NCI-H774 (cell line): ENCODE measurements at places on chromosomes 11 and 22.

DNA sequence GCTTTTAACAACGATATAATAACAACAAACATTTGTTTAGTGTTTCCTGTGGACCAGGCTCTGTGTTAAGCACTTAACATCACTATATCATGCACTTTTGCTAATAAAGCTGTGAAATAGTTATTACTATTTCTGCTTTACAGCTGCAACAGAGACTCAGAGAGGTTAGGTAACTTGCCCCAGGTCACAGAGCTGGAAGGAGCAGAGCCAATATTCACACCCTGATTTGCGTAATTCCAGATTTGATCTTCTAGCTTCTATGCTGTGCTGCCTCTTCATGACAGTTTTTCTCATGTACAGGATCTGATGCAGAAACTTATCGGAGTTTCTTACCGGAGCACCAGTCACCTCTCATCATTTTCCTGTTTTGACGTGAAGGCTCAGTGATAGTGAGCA lies 33.6 kb upstream of the EHF start:
- DNase-seq, result no peak

DNA sequence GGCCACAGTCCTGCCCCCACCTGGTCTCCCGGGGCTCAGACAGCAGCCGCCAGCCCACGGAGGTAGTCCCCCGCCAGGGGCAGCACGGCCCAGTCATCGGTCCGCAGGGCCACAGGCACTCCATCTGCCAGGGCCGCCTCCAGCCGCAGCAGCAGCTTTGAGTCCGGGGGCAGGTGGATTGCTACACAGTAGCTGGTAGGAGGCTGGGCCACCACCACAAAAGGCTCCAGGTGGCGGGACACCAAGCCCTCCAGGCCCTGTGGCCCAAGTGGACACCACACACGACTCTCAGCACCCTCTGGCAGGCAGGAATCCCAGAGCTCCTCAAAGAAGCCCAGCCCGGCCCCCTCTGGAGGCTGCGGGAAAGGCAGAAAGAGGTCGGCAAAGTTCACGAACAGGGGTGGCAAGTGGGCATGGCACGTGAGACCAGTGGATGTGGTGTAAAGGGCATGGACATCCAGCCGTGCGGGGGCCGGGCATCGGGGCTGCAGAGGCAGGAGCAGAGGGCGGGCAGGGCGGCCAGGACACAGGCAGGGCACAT lies 2.9 kb downstream of the AP5B1 start:
- no peak for DNase-seq

DNA sequence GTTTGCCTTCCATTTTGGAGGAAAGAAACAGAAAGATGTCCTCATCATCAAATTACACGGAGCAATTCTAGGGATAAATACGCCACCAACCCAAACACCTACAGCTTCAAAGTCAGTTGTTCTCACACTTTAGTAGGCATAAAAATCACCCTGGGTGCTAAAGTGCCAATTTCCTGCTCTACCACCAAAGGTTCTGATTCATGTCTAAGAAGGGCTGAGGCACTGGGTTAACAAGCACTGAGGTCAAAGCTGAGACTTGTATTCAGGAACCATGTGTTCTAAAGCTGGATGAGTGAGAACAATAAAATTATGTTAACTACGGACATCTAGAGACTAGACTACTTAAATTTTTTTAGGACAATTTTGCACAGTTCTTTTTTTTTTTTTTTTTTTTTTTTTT lies 127.6 kb downstream of the MPPED2 start:
- DNase-seq, result no peak

DNA sequence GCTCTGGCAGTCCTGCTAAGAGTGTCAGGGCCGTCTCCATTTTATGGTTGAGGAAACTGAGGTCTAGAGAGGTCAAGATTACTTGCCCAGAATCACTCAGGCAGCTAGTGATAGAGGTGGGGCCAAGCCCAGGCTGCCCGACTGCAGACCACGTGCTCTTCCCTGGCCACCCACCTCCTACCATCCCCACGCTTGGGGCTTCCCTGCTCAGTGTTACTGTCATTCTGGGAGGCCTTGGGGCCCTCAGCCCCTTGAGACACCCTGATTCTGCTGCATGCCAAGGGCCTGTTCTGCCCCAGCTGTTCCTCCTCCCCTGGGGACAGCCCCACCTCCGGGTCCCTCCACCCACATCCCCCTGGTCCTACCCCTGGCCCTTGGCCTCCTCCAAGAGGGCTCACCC lies 17.2 kb upstream of the TAB1 start:
- no peak for DNase-seq

- DNase-seq, result no peak
These were observed 14.5 kb downstream of the CTNND1 start for GRCh38 chr11:57776031-57776521.

DNA sequence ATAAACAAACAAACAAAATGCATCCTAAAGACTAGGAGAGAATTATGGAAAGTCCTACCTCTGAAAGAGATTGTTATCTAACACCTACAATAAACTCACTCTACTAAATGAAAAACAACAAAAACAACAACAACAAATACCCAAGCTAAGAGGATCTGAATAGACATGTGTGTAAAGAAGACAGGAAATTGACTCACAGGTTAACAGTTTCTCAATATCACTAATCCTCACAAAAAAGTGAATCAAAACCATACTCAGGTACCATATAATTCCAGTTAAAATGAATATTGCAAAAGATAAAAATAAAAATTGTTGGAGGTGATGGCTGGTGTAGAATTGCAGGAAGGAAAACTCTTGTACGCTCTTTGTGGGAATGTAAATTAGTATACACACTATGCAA lies 110.4 kb upstream of the TOP3B start:
- DNase-seq, result no peak

GRCh38 chr11:43021466-43021865 lies 290.3 kb upstream of the API5 start:
- DNase-seq, result no peak

- DNase-seq, result no peak
These were observed 10.5 kb downstream of the MCAM start for GRCh38 chr11:119306373-119306890.

DNA sequence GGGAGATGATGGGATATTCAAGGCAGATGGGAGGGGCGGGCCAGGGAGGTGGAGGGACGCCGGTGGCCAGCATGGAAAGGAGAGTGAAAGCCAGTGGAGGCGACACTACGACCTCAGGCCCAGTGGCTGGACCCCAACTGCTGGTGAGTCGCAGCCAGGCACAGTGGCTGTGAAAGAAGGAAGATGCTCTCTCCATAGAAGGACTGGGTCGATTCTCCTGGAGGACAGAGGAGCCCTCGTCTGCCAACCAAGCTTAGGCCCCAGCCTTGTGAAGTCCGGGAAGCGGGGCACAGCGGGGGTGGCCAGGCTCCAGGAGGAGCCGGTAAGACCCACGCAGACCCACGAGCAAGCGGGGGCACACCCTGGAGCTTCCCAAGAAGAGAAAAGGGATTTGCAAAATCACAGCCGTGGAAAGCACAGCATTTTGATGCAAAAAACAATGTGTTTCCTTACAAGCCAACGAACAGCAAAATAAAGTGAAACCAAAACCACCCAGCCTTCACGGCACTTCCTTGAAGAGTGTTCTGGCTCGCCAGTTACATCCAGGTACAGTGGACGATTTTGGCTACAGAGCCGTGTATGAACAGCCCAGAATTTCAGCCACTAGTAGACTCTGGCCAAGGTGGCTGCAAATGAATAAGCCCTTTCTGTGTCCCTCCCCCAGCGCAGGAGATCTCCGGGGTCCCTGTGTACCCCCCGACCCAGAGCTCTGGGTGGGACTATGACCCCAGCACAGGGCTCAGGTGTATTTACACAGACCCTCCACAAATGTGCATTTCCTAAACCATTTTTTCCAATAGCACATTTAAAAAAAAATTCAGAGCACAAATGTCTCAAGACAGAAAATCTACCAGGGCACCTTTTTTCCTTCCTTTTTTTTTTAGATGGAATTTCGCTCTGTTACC lies 96.9 kb downstream of the TRMU start:
- no peak for DNase-seq

DNA sequence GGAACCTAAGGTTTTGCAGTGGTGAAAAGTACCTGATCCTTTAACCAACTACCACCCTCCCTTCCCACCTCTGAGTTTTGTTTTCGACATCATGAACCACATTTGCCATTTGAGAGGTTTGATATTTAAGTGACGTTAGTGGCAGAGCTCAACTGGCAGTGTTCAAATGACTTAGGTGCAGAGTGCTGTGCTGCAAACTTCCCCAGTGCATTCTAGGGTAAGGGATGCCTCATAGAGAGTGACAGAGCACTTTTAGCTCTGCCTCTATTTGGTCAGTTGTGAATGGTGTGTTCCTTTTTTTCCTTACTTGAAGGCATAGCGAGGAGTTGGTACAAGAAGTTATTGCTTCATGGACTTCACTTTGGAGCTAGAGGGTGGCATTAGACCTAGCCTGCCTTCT lies 9.4 kb downstream of the BMAL1 start:
- no peak for DNase-seq

- DNase-seq, result no peak
These were observed 154.6 kb downstream of the MAML2 start for GRCh38 chr11:96188243-96189006.

DNA sequence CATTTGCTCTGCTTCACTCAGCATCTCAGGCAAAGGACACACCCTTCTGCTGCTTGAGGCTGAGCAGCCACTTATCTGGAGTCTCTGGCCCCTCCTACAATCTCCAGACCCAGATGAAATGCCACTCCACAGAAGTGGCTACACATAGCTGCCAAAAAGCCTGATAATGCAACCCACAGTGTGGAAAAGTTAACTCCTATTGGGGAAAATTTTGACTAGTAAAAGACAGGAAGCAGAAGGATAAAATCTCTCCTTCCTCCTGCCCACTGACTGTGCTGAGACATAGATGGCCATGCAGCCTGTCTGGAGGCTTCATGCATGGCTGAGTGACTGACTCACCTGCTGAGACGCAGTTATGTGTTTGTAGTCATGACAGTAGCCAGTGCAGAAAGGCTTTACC lies 92.3 kb upstream of the TEAD1 start:
- no peak for DNase-seq

GRCh38 chr11:116379185-116379828 lies 393.5 kb downstream of the BUD13 start:
- no peak for DNase-seq

DNA sequence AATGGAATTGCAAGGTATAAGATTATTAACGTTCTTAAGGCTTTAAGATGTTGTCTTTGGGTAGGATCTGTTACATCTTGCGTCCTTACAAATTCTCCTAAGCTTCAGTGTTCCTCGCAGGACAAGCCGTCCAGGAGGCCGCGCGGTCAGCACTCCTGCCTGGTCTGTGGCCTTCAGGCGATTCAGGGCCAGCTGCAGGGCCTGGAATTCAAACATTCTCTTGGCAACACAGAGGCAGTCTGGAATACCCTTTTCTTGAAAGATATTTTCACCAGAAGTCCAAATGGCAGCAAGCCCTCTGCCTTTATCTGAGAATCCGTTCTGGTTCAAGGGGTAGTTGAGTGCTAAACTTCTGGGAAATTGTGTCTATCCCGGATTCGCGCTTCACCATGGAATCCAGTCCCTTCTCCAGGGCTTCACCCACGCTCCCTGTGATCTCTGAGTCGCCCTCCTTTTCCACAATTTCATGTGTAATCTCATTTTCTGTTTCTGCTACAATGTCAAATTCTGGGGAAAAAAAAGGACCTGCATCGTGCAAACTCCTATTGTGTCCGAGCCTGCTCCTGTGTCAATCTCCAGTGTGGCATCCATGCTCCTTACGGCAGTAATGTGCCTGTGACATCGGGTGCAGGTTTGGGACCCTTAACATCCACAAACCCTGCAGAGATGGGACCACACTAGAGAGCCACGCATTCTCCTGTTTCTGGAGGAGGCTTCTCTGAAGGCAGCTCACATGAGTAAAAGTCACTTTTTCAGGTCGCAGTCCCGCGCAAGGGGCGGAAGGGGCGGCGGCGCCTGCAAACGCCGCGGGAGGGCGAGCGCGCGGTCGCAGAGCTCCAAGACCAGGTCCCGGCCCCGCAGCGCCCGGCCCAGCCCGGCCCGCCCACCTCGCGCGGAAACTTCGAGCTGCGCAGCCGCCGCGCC lies 25.4 kb upstream of the SORL1 start:
- DNase-seq, result peak; percentile 57

DNA sequence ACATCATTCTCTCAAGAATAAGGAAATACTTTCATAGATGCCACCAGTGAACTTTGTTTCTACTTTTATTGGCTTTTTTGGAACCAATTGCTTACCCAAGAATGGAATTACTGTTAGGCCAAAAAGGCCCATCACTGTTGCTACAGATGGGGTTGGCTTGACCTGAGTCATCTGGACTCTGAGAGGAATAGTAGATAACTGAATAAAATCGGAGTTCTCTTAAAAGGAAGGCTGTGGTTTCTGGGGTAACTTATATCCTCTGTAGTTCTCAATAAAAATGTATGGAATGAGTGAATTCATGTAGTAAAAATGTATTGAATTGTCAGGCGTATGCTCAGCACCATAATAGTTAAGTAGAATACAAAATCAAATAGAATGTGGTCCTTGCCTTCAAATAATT lies 56.6 kb downstream of the ARHGEF12 start:
- DNase-seq, result no peak

GRCh38 chr11:129425214-129425613 lies 49.6 kb downstream of the BARX2 start:
- DNase-seq, result peak; percentile 42

GRCh38 chr11:121460941-121461514 lies 8.3 kb upstream of the SORL1-AS1 start:
- DNase-seq, result peak; percentile 53

GRCh38 chr22:45863981-45864751 lies 112.8 kb downstream of the WNT7B start:
- no peak for DNase-seq

- no peak for DNase-seq
These were observed 40.3 kb upstream of the SHISAL1 start for GRCh38 chr22:44353041-44353440.

DNA sequence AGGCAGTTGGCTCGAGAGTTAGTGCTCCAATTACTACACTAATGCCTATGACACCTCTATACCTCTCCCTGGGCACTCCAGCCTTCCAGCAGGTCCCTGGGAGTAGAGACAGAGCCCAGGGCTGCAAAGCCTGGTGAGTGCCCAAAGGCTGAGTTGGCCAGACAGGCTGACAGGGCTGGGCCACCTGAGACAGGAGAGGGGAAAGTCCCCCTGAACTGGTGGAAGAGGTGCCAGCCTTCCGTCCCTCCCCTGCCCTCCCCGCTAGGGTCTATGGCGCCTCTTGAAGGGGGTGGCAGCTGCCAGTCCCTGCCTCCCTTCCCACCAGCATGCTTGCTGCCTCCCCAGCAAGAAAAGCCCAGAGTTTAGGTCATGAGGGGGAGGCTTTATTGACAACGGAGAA lies 3.0 kb downstream of the KCNJ11 start:
- DNase-seq, result no peak

- DNase-seq, result peak; percentile 12
These were observed 27.5 kb downstream of the FOLR3 start for GRCh38 chr11:72162891-72163492.

- no peak for DNase-seq
These were observed 374.1 kb downstream of the TENM4 start for GRCh38 chr11:79066456-79067351.

GRCh38 chr22:42791721-42792452 lies 65.2 kb downstream of the ARFGAP3 start:
- DNase-seq, result no peak

GRCh38 chr11:91984033-91984584 lies 240.5 kb upstream of the FAT3 start:
- no peak for DNase-seq
